Occipital lobe (tissue), 3 donors: ENCODE measurements at places on chromosomes 5 and 9. TPM values are rescaled to one million over a fixed set of nuclear protein-coding genes. Genes with fewer than 3 reads are reported as not detected.

- DNase-seq = no peak
Observed at GRCh38 chr5:14662721-14663260, 1.7 kb upstream of the OTULIN start.

- DNase-seq = no peak
Observed at GRCh38 chr5:45609661-45610060, 86.5 kb downstream of the HCN1 start.

DNA sequence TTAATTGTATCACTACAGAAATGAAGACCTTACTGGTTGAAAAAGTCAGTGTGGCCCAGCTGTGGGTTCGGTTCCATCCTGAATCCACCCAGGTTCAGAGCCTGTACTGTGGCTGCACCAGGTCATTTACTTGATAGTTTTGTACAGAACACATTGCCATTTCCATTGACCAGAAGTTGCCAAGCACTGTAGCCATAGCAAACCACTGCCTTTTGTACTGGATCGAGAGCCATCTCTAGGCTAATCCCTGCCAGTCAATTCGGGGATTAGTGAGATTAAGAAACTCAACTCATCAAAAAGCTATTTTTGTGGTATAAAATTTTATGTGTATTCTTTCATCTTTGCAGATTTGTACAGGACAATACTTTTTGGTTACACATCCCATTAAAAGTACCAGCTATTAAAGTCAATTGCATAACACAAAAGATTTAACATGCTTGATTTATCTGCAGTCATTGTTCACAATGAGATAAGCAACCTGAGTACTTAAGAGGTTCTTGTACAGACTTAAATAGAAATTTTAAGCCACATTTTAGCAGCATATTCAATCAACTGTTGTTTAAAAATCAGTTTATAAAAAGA, 108.5 kb upstream of the OTULINL start:
- no peak for DNase-seq

DNA sequence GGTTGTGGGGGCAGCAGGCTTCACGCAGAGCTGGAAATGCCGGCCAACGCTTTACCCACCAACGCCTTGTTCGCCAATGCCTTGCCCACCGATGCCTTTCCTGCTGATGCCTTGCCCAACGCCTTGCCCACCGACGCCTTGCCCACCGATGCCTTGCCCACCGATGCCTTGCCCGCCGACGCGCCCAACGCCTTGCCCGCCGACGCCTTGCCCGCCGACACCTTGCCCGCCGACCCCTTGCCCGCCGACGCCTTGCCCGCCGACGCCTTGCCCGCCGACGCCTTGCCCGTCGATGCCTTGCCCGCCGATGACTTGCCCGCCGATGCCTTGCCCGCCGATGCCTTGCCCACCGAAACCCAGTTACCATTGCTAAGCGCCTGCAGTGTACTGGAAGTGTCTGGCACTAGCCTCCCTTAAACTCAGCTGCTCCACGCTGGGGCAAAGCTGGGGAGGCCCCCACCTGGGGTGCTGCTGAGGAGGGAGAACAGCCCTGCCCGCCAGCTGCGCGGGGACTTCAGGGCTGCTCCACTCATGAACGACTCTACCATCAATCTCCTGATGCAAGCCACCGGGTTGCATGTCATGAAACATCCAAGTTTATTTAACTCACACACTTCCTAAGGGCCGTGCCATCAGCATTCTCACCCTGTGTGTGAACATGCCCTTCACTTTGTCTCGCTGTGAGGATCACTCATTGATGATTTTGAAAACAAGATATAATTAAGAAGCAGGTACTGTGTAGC, 1.8 kb downstream of the SLC6A18 start:
- DNase-seq = no peak

- no peak for DNase-seq
Observed at GRCh38 chr9:93128715-93129224, 5.3 kb downstream of the NINJ1 start.

DNA sequence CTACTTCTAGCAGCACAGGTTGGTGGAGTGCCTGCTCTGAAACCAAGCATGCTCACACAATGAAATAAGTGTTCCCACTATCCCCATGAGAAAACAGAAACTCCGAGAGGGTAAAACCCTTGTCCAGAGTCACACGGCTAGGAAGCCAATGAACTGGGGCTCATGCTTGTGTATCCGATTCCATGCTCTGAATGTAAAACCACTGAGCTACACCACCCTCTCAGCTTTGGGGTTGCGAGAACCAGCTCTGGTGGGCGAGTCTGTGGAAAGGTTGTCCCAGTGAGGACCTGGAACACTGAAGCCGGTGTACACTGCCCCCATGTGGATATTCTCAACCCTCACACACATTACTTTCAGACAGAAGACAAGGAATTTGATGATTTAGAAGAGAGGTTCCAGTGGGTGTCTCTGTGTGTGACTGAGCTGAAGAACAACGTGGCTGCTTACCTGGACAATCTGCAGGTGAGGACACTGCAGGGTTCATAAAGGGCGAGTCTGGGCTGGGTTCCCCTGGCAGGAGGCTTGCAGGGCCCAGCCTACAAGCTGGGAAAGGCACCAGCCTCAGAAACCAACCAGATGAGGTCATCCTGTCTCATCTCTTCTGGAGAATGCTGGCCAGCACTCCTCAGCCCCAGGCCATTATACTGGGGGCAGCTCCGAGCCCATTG, 37.4 kb downstream of the ARHGEF37 start:
- DNase-seq = no peak

The OR1J2 gene
- total RNA-seq = not detected

The PCDHB8 gene
- total RNA-seq = 8.6 TPM

GRCh38 chr5:143923634-143924266, 111.8 kb downstream of the HMHB1 start:
- no peak for DNase-seq

- DNase-seq = no peak
Observed at GRCh38 chr5:4243479-4244264, 648.0 kb downstream of the IRX1 start.

DNA sequence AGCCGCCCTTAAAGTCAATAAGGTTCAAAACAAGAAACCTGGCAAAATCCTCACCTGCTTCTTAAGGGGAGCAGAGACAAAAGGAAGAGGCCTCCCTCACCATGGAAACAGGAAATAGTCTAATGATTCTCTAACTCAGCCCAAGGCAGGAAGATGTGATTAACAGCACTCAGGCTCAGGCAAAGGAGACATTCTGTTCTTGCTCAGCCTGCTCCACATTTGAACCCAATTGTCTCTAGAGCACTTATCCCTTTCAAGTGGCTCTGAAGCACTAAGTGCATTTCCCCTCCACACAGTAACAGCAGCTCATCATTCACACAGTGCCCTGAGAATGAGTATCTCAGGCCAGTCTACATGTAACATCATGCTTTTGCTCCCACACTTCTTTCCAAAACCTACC, 72.3 kb downstream of the NIPSNAP3B start:
- no peak for DNase-seq

DNA sequence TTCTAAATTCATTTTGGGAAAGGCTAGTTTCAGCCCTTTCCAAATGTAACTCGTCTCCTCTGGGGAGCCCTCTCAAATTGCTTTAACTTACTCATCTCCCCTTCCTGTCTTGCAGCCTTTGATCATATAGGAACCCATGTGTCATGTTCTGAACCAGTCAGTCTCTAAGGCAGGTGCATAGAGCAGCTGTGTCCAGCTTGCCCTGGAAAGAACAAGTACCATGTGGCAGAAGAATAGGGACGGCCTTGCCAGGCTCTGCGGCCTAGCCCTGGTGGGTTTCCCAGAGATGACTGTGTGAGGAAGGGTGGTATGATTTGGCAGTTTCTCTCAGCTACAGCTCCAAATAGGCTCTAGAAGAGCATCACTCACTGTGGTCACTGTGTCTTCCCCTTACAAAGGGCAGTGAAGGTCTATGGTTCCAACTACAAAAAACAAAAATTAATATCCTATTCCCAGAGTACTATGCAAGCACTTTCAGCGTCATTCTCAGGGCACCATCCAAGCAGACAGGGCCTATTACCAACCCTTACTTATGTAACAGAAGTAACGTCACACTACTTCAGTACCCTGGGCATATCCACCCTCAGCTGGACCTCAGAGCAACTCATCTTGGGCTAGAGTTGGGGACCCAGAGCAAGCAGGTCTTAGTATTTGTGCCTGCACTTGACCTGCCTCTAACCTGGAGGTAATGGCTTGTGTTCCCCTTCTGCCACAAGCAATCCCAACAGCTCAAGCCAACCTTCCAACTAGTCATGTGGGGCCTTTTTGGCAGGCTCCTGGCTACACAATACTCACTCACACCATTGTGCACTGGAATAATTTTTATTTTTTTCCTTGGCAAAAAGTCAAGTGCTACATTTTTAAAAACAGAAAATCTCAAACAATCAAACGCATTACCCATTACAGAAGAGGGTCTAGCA, 37.2 kb upstream of the UBAP2 start:
- DNase-seq = no peak

The ARHGEF37 gene
- total RNA-seq = 1.4 TPM

GRCh38 chr9:15717290-15717967, 164.6 kb downstream of the CCDC171 start:
- no peak for DNase-seq

GRCh38 chr5:59062986-59063683, 480.3 kb downstream of the RAB3C start:
- DNase-seq = no peak

DNA sequence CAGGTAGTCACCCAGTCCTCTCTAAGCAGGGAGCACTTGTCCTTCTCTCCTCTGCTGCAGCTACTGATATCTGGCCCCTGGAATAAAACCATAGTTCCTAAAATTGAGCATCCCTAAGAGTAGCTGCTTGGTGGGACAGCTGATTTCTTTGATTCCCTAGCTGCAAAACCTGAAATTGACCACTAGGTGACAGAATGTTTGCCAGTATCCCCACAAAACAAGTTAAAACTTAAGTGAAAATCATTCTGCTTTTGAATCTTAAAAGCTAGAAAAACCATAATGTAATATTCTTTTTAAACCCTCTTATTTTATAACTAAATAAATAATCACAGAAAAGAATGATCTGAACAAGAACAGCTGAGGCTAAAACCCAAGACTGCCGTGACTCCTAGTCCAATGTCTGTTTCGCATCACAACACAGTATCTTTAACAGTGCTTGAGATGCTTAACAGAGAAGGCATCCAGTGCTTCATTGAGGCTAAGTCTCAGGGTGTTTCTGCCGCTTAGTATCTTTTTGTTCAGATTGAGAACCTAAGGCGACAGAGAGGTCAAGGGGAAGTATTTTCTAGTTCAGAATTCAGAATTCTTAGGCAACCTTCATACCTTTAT, 24.4 kb upstream of the TAL2 start:
- no peak for DNase-seq

The HTR1A gene
- total RNA-seq = 18.2 TPM

DNA sequence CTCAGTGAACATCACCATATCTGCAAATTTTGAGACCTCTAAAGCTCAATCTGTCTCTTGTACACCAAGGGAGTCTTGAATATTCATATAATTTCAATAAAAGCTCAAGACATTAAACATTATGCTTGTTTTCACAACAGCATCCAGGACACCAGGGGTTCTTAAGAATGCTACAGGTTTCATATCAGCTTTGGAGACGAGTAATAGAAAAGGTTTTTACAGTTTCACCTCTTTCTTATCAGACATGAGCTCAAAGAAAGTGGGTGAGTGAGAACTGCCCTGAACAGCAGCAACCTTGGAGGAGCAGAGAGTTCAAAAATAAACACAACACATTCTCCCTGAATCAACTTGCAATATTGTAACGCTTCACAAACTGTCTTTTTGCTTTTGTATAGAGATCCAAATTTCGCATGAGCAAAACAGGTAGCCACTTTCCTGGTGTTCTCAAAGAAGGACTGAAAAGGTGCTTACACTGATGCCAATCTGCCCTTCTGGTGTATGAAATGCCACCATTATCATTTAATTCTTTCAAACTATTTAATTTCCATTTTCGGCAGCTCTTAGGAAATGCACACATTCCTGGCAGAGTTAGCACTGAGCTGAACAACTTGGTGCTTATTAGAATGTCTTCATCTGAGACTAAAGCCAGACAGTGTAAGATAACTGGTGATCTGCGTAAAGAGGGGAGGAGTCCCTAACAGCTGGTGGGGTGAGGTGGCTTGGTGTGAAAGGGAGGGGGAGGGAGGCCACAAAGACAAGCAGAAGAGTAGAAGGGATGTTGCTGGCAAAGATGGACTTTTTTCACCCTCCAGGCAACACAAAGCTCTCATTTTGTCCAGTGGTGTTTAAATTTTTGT, 535.3 kb downstream of the PDE4D start:
- no peak for DNase-seq

DNA sequence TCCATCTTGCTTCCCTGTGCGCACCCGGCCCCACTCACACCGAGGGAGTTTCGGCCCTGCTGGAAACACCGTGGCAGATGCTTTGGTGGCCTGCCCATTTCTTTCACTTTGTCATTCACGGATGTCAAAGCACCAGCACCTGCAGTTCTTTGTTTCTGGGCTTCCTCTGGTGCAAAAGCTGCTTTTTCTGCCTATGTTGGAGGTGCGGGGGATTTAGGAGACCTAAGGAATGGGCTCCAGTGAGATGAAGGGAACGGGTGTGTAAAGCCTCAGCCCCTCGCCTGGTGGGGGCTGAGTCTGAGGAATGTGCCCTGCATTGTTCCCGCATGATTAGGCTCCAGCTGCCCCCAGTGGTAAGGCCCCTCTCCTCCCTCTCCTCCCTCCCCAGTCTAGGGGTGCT, 62.3 kb downstream of the THBS4 start:
- DNase-seq = no peak

GRCh38 chr5:73701566-73701965, 75.6 kb downstream of the ARHGEF28 start:
- DNase-seq = no peak
